ENCODE measurements at places on chromosomes 2 and 18. TPM values are rescaled to one million over a fixed set of nuclear protein-coding genes. Genes with fewer than 3 reads are reported as not detected.

MBD5 gene
- polyA plus RNA-seq: 20.1 TPM

MPPE1 gene
- polyA plus RNA-seq: 36.7 TPM

NT5DC4 gene
- polyA plus RNA-seq: 0.11 TPM

UGT1A3 gene
- polyA plus RNA-seq: not detected

UGT1A4 gene
- polyA plus RNA-seq: not detected

OTOF gene
- polyA plus RNA-seq: not detected

INO80C gene
- 30.9 TPM for polyA plus RNA-seq

PLGLB2 gene
- not detected for polyA plus RNA-seq

SRD5A2 gene
- not detected for polyA plus RNA-seq

LIMS4 gene
- polyA plus RNA-seq: 0.36 TPM

FBXO41 gene
- polyA plus RNA-seq: 3.1 TPM

SOS1 gene
- 4.5 TPM for polyA plus RNA-seq

IL36G gene
- not detected for polyA plus RNA-seq

RFX8 gene
- polyA plus RNA-seq: not detected

STON1 gene
- polyA plus RNA-seq: 0.12 TPM

IL1A gene
- polyA plus RNA-seq: 3.8 TPM

MYL12A gene
- 1,128 TPM for polyA plus RNA-seq

TCF4 gene
- polyA plus RNA-seq: 20.2 TPM

ASXL3 gene
- 0.09 TPM for polyA plus RNA-seq

DUSP19 gene
- polyA plus RNA-seq: 0.56 TPM

GRB14 gene
- polyA plus RNA-seq: not detected

CLEC4F gene
- not detected for polyA plus RNA-seq

ADCYAP1 gene
- not detected for polyA plus RNA-seq

POTEI gene
- not detected for polyA plus RNA-seq

M1AP gene
- 0.20 TPM for polyA plus RNA-seq

GALM gene
- polyA plus RNA-seq: 3.9 TPM
